ENCODE measurements at places on chromosomes 7 and 10.

GRCh38 chr10:96244354-96244753, 27.0 kb downstream of the BLNK start:
- no peak for DNase-seq

GRCh38 chr7:95253986-95254385, 70.3 kb downstream of the PON1 start:
- DNase-seq = no peak

GRCh38 chr7:121620206-121620605, 224.1 kb upstream of the FAM3C start:
- no peak for DNase-seq

- DNase-seq = no peak
These were observed 7.9 kb downstream of the SFRP5 start for GRCh38 chr10:97763947-97764346.

DNA sequence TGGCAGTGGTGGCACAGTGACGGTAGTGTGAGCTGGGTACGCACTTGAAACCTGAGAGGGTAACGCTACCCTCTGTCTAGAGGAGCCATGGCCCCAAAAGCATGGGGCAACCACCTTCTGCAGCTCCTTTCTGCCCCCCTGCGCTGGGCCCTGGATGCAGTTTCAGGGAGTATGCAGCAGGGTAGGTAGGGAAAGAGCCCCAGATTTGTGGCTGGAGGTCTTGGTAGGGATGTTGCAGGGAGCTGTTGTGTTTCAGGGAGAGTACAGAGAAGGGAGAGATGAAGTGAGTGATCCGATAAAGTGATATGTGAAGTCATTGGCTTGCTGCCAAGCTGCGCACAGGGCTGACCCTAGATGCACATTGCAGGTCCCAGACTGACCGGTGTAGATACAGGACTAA, 2.7 kb upstream of the PGAM2 start:
- no peak for DNase-seq

DNA sequence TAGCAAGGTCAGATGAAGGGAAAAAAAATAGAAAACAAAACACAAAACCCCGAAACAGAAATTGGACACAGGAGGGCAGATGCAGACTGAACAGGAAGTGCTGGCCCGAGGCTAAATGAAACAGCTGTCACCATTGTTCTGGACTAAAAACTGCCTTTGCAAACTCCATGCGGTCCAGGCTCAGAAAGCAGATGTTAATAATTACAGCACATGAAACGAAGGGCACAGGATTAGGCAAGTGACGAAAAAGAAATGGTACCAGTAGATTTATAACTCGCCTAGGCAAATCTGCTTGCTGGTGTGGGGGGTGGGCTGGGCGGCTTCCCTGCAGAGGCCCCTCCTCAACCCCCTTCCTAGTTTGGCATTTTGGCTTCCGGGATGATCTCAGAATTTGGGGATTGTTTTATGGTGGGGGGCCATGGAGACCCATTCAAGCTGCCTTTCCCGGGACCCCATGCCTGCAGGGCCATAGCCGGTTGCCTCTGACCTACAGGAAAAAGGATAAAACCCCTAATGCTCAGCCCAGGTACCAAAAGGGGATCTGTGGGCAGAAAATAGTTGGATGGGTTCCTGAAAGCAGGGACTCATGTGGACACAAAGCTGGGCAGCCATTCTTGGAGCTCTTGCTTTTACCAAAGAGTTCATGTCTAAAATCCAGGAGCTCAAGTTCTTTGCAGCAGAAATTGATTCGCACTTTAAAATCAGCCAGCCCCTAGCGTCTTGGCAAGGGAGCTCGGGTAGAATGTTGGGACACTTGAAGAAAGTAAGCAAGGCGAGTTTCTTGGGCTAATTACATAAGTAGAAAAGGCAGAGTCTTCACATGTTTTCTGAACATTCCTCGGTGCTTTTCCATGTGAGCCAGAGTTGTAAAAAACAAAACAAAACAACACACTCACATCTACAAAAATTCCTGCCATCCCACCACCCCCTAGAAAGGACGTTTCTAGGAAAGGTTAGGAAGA, 39.0 kb upstream of the EMX2 start:
- no peak for DNase-seq

DNA sequence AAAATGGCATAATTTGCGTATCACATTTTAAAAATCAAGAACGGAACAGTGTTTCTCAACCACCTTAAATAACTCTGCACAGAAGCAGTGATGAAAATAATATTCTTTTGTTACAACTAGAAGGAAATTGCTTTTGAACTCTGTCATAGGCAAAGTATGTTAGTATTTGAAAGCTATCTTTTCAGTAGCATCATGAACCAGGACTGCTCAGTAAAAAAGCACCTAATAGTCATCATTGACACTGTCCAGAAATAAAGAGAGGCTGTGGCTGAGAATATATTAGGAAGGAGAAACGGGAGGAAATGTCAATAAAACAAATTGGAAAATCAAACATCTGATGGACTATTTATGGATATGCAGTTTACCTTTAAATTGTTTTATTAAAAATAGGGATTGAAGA, 237.2 kb upstream of the AKR1E2 start:
- DNase-seq = no peak

DNA sequence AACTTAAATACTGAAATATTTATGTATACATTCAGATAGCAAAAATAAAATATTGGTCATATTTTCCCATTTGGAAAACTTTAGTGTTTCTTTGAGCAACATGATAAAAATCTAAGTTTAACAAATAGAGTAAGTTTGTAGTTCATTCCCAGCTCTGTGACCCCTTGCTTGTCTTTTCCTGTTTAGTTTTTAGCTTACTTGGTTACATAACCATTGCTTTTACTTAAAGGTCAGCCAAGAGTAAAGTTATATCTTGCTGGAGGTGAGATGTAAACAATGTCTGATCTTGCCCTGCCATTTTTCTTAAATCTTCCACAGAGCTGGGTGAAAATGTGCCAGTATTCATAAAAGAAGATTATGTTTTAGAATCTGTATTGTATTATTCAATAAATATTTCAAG, 46.7 kb upstream of the MDFIC start:
- DNase-seq = no peak

Data from activated CD4-positive, alpha-beta T cell treated with anti-CD3 and anti-CD28 coated beads, Interleukin-2, amount 10 ng/mL, durations not matched to agents 24 days and 14 days (primary cell).